GM04503 (cell line): ENCODE measurements at places on chromosomes 16 and 17.

- no peak for DNase-seq
Observed at GRCh38 chr16:24821129-24821528, 24.6 kb upstream of the SLC5A11 start.

GRCh38 chr16:49200223-49200820 lies 81.3 kb downstream of the CBLN1 start:
- DNase-seq = no peak

GRCh38 chr16:2054543-2055245 lies 6.9 kb downstream of the TSC2 start:
- no peak for DNase-seq

GRCh38 chr16:628321-629061 lies 2.3 kb upstream of the WFIKKN1 start:
- no peak for DNase-seq

DNA sequence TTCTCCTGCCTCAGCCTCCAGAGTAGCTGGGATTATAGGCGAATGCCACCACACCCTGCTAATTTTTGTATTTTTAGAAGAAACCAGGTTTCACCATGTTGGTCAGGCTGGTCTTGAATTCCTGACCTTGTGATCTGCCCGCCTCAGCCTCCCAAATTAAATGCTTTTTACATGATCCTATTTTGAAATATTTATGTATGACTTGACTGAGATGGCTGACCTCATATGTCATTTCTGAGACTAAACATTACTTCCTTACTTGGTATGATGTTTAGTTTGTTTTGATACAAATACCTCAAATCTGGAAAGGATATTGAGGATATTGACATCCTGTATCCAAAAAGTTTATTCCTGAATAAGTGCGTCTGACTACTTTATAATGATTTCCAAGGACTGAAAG lies 11.9 kb downstream of the CALCOCO2 start:
- no peak for DNase-seq

DNA sequence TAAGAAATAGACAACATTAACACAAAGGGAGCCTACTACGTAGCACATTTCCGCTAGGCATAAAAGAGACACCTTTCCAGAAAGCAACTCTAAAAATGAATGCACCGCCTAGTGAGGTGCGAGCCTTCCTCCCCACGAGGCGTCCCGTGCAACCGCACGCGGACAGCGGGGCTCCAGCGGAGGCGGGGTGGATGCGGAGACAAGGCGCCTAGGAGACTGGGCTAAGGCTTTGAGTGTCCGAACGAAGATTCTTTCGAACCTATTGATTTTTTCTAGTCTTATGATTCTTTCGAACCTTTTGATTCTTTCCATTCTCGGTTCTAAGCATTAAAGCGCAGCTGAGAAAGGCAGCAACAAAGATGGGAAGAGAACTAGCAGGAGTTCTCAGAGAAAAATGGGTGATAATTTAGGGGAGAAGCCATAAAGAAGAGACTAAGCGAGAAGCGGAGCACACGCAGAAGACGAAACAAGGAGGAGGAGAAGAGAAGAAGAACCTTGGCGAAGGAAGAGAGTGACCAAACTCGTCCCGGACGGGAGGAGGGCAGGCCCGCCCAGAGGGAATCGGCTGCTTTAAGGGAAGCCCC lies 394 bp upstream of the CPD start:
- DNase-seq = no peak

DNA sequence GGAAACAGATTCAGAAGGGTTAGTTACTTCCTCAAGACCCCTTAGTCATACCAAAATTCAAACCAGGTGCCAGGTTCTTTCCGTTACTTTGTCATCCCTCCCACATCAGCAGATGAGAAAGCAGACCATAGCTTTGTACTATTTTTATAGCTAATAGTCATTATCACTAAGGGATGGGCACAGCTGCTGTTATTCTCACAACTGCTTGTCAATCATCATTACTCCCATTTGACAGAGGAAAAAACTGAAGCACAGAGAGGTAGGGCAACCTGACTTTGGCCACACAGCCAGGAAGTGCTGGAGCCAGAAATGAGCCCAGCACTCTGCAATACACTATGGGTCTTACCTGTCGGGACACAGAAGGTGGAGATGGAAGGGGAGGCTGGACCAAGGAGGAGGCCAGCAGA lies 30.0 kb downstream of the TEKT5 start:
- no peak for DNase-seq

DNA sequence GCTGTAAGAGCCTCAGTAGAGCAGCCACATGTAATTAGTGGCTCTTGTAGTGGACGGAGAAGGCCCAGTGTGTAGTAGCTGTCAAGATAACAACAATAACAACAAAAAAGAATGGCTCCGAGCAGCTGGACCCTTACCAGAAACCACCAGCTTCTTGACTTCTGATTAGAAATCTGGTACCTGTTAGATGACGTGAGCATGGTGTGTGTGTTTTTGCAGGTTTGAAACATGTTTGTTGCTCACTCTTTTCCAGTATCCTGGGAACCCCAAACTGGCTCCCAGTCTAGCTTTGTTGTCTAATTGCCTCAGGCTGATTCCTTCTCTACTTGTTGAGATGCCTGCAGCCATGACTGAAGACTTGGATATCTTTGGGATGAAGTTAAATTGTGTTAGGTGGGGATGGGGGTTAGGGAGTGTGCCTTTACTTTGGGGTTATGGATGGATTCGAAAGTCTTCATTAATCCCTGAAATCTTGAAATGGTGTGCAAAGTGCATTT lies 21.0 kb downstream of the IGF2BP1 start:
- DNase-seq = no peak

GRCh38 chr16:66418165-66418962 lies 8.7 kb upstream of the BEAN1 start:
- no peak for DNase-seq

DNA sequence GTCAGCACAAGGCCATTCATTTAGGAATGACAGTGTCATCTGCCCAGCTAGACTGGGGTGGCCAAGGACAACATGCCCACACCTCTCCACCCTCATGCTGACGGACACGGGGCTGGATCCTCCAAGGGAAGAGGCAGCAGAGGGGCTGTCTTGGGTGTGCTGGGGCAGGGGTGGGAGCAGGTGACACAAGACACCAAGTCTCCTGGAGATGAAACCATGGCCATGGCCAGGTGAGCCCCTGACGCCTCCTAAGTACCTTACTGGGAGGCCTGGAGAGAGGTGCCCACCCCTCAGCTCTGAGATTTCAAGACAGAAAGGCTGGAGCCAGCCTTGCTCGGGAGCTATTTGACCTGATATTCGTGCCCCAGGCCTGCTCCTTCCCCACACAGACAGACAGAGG lies 9.0 kb upstream of the RASD1 start:
- DNase-seq = no peak

GRCh38 chr16:68444056-68444657 lies 4.2 kb downstream of the SMPD3 start:
- no peak for DNase-seq

- no peak for DNase-seq
Observed at GRCh38 chr17:54903375-54903774, 2.7 kb downstream of the TOM1L1 start.

DNA sequence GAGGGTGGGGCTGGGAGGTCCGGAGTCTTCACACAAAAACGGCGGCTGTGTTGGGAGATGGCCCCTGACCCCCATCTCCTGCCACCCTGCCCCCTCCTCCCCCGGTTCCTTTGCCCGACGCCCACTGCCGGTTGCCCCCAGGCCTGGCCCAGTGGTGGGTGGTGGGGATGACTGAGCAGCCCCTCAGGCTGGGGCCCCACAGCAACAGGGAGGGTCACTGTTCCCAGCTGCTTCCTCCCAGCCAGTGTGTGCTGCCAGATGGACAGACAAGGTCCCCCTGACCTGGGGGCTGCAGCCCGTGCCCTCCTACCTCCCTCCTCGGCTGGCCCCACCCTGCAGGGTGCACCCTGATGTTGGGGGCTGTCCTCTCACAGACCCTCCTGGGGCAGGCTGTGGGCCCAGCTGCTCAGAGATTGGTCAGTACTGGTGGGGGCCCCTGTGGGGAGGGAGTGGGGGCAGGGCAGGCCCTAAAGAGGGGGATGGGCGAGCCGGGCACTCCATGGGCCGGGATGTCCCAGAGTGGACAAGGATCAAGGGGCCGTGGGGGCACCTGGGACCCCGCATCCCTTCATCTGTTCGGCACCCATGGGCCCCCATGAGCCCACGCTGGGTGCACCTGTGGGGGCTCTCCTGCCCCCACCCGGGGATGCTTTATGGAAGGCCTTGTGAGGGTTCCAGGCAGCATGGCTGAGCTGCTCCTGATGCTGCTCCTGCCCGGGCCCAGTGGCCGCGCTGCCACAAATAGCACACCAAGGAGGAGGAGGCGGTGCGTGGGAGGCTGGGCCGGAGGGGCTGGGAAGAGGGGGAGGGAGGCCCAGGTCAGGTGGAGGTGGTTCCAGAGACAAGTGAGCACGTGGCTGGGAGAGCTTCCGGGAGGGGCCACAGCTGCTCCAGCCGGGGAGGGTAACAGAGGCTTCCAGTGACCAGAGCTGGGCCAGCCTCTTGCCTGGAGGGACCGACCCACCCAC lies 5.1 kb downstream of the C1QTNF8 start:
- no peak for DNase-seq

DNA sequence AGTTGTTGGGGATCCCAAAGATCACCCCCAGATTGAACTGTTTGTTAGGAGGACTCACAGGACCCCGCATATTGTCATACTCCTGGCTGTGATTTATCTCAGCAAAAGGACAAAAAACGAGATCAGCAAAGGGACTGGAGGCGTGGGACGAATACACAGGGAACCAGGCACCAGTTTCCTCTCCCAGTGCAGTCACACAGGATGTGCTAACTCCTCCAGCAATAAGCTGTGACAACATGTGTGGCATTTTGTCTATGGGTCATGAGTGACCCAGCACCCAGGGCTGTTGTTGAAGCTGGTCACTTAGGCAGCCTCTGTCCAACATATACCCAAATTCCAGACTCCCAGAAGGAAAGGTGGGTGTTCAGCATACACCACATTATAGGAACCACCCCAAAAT lies 60.9 kb downstream of the CPPED1 start:
- no peak for DNase-seq

- DNase-seq = no peak
Observed at GRCh38 chr16:57513371-57514102, 22.8 kb downstream of the CCDC102A start.

- no peak for DNase-seq
Observed at GRCh38 chr16:79648826-79649225, 48.3 kb upstream of the MAF start.

DNA sequence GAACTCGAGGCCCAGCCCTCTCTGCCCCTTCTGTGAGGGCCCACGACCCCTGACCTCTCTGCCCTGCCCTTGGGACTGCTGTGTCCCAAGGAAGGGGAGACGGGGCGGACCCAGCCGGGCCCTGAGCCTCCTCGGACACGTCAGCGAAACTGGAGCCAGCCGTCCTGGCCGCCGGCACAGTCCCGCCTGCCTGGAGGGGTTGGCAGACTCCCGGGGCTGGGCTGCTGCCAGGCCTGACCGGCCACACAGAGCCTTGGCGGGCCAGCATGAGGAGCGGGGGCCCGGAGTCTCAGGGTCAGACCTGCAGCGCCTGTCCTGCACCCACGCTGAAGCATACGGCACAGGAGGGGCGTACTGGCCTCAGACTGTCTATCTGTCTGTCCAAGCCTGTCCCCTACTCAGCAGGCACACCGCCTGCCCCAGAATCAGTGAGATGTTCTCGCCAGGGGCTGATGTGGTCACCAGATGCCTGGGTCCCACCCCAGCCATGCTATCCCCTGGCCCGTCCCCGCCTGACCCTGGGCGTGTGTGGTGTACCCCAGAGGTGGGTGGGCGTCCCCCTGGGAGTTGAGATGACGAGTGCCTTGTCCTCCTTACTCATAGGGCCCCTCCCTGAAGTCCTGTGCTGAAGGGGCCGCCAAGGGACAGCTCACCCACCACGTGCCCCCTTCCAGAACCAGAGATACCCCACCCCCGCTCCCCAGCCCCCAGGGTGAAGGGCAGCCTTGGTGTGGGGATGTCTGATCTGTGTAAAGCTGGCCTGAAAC lies 4.7 kb downstream of the VASN start:
- no peak for DNase-seq

- DNase-seq = no peak
Observed at GRCh38 chr17:27293359-27293897, 486 bp upstream of the WSB1 start.

GRCh38 chr17:2157081-2157480 lies 102.2 kb downstream of the HIC1 start:
- DNase-seq = peak; percentile 45

DNA sequence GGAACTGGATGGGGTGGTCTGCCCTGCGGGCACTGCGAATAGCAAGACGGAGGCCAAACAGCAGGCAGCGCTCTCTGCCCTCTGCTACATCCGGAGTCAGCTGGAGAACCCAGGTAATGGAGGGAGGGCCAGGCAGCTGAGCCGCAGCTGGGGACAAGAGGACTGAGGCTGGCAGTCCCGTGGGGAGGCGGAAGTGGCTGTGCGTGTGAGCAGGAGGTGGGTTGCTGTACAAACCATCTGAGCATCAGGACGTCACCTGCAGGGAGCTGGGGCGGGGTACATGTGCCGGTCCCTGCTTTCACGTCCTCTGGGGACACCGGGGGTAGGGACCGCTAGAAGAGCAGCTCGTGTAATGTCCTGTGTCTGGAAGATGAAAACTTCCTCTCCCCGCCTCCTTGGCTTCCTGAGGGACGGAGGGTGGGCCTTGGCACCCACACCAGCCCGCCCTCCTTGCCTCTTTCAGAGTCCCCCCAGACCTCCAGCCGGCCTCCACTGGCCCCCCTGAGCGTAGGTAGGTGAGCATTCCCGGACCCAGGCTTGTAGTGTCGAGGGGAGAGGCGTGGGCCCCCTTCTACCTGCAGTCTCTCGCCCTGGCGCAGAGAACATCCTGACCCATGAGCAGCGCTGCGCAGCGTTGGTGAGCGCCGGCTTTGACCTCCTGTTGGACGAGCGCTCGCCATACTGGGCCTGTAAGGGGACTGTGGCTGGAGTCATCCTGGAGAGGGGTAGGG lies 3.7 kb downstream of the ADAD2 start:
- no peak for DNase-seq

GRCh38 chr16:70747703-70748631 lies 53.0 kb downstream of the VAC14 start:
- DNase-seq = no peak

DNA sequence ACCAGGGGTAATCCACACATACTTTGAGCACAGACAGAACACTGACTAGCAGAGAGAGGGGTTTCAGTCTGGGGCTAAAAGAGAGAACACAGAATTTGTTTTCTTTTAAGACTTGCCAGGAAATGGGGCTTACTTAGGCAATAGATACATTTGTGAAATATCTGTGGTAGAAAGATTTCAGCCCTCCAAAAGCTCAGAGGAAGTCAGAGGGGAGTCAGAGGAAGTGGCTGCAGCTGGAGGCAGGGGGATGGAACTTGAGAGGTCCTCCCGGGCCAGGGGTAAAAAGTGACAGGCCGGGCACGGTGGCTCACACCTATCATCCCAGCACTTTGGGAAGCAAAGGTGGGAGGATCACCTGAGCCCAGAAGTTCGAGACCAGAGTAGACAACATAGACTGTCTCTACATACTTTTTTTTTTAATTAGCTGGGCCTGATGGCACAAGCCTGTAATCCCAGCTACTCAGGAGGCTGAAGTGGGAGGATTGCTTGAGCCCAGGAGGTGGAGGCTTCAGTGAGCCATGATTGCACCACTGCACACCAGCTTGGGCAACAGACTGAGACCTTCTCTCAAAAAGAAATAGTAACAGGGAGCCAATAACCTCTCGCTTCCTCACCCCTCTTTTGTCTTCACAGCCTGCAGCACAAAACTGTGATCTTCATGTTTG lies 49.9 kb downstream of the NLRC5 start:
- DNase-seq = peak; percentile 37
